ENCODE measurements at places on chromosomes 7 and 10.

- ATAC-seq = no peak
Measured at GRCh38 chr10:102775935-102776669, 32.4 kb downstream of the WBP1L start.

DNA sequence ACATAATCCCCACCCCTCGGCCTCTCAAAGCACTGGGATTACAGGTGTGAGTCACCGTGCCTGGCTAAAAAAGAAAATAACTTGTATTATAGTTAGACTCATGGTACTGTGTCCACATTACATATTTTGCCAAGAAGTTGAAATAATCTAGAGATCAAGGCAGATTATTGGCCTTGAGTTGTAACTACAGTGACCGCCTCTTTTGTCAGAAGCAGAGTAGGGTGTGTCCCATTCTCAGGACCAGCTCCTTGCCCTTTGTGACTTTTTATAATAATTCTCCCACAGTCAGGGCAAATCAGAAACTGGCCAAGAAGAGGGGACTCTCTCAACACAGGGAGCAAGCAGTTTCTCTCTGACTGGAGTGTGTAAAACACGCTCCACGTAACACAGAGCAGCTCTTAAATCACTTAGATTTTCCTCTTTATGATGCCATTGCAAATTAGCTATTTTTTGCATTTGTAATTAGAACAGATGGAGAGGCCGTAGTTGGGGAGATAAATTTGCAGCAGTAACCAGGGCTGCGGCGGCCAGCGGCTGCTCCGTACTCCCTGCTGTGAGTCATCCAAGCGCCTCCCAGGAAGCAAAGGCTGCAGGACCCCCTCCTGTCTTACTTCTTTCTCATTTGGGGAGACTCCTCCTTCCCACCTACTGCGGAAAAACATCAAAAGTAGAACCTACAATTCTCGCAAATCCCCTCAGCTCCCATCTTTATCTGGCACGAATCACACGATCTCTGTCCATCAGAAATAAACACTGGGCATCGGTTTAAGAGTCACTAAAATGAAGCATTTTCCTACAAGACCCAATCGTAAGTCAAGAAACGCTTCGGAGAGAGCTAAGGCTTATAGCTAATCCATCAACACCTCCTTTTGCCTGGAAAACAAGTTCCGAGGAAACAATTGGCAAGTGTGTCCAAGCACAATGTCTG, 32.1 kb upstream of the MSRB2 start:
- ATAC-seq = no peak

DNA sequence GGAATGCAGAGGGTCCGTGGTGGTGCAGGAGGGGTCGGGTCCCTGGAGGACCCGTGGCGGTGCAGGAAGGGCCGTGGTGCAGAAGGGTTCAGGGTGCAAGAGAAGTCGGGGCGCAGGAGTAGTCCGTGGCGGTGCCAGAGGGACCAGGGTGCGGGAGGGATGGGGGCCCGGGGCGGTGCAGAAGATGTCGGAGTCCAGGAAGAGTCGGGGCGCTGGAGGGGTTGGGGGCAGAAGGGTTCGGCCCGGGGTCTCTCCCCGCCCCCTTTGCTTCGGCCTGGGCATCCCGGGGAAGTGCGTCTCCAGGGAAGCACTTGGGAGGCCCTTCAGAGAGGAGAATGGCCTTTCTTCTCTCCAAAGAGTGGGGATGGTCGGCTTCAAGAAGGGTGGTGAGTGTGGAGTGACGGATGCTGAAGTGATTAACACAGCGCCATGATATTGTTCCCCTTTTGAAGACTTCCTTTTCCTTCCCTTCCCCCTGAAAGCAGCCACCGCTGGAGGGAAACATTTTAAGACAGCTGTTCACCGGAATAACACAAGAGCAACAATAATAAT, 997 bp downstream of the WDR37 start:
- ATAC-seq = no peak

- no peak for ATAC-seq
Measured at GRCh38 chr10:77685432-77685831, 47.8 kb upstream of the KCNMA1 start.

DNA sequence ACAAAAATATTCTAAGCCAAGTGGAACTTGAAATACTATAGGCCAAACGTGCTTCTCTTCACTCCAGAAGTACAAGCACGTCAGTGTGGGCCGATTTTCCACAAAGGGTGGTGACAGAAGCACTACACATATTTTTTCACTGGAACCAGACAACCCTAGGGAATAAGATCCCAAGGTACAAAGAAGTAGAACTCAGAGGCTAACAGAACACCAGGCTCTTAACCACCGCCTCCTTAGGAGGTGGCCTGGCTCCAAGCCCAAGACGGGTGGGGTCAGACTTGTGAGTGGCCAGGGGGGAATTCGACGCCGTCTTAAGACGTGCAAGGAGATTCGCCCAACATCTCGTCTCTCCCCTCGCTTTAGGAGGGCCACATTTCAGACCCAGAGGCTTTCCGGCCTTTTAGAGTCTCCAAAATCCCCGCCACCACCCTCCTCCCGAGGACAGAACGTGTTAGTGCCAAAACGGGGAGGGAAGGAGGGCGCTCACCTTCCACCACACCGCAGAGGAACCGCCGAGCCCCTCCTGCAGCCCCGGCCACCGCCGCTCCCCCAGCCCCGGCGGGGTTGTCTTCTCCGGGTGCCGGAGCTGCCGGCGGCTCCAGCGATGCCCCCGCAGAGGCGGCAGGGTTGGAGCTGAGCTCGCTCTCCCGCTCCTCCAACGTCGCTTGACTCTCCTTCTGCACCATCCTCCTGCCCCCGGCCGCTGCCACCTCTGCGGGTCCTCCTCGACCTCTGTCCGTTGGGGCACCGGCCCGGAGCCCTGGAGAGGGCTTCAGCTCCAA, 716 bp downstream of the OGA start:
- ATAC-seq = peak; percentile 0

DNA sequence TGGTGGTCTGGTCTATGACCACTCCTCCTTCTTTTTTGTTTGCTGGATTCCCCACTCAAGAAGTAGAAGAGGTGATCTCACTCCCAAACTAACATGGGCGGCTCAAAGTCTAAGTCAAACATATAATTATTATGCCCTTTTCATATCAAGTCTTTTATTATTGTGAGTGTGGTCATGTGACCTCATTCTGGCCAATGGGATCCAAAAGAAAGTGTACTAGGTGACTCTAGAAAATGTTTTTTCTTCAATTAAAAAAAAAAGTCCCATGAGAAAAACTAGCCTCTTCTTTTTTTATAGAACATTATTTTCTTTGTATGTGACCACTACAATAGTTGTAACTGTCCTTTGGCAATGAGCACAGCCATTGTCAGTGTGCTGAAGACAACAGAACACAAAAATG, 772.7 kb downstream of the KCNMA1 start:
- no peak for ATAC-seq

GRCh38 chr7:137895301-137896221, 48.8 kb upstream of the DGKI start:
- peak; percentile 74 for ATAC-seq

DNA sequence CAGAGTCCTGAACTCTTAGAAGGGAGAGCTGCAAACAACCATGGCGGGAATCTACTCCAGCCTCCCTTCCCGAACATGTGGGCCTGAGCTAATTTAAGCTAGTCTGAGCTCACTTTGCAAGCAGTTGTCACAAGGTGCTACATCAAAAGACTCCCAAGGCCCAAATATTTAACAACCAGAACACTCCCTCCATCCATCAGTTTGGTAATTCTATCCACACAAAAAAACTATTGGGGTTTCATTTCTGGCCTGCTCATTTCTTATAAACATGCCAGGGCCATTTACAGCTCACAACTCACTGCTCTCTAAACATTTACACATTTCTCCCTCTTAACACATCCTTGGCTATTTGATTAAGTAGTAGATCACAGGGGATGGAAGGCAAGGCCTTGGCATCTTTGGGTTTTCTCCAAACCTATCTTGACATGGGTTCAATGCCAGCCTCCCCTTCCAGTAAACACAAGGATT, 263.4 kb downstream of the KCNMA1 start:
- ATAC-seq = no peak

DNA sequence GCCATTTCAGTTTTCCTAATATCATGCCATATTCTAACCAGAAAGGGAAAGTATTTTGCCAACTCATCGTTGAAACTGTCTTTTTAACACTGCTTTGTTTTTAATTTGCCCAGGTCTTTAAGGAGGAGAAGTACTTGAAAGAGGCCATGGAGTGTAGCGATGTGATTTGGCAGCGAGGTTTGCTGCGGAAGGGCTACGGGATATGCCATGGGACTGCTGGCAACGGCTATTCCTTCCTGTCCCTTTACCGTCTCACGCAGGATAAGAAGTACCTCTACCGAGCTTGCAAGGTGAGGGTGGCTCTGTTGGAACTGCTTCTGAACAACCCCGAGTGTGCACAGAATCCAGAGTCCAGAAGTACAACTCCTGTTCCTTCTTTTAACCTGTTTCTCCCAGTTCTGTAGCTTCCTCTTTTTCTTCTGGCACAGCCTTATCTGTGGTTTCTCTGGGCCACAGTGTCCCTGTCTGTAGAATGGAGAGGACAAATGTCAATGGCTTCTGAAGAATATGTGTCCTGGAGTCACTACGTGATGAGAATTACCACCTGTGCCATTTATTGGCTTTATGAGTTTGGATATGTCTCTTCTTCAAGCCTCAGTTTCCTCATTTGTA, 60.1 kb downstream of the LANCL2 start:
- no peak for ATAC-seq

DNA sequence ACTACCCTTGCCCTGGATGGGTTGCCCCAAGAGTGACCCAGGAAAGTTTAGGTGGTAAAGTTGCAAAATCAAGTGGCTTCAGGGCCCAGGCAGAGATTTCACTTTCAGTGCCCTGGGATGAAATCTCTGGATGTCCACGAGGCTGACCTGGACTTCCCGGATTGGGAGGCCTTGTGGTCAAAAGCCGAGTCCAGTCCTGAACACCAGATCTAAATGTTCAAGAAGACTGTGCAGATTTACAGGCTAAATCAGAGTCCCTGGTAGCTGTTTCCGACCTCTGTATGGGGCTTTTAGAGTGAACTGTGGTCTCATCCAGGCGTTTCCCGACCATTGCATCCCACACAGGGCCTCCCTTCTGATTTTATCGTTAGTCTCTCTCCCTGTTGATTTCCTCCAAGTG, 95.3 kb downstream of the WDR11 start:
- no peak for ATAC-seq

DNA sequence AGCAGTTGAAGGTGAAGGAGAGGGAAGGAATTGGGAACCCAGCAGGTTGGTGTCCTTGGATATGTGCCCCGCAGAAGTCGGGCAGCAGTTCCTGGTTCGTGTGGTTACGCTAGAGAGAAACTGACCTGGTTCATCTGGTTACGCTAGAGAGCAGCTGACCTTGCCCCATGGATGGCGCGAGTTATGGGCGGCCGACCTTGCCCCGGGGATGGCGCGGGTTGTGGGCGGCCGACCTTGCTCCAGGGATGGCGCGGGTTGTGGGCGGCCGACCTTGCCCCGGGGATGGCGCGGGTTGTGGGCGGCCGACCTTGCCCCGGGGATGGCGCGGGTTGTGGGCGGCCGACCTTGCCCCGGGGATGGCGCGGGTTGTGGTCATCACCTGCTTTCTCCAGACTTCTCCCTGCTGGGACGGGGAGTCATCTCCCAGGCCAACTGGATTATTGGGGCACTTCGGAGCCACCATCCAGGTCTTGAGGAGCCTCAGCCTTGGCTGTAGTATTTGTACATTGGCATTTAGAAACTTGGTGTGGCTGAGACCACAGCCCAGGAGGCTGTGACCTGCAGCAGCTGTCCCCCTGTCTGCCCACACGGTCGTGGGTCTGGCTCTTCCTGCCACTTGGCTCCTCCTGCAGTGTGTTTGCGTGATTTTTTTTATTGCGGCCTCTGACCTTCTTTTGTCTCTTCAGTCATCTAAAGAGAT, 6.1 kb downstream of the GET4 start:
- ATAC-seq = no peak

DNA sequence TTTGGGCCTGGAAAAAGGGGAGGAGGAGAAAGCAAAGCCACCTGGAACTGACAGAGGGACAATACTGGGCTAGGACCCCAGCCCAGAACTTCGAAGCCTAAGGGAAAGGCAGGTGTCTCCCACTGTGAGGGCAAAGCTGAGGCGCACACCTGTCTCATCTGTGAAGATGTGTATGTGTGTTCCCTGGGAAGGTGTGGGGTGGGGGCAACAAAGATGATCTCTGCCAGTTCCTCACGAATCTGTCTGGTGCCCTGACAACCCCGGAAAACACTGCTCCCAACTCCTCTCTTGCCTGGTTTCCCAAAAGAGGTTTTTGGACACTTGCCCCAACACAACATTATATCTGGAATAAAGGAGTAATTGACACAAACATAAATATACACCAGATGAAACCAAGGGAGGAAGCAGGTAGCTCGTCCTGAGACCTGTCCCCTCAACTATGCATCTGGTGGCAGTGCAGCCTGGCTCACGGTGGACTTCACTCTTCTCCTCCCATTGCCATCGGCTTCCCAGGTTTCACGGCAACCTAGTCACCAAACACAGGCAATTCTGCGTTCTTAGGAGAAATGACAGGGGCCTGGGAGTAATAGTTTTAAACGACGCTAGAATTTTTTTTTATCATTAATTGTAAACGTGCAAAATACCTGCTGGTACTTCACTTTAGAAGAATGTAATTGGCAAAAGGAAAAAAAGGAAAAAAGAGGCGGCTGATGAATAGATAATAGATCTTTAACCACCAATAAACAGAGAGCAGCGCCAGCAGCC, 1.7 kb upstream of the EMX2 start:
- no peak for ATAC-seq

DNA sequence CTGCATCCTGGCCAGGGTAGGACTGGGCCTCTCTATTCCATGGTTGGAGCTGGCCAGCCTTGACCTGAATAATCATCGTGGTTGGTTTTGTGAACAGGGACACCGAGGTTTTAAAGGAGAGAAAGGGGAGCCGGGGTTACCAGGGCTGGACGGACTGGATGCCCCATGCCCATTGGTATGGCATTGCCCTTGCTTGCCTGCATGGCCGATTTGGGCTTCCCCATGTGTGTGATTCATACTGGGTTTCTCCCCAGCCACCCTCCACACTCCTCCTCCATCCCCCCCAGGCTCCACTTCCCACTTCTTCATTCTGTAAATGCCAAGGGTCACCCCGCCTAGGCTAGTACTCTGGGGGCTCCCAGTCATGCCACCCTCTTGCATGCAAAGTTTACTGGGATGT, 98.8 kb upstream of the MACROH2A2 start:
- peak; percentile 72 for ATAC-seq
